Nucleus accumbens (tissue), 56 donors: ENCODE measurements at places on chromosomes 2 and 18.

- DNase-seq = no peak
These were observed 322.9 kb upstream of the KCNJ3 start for GRCh38 chr2:154375579-154375931.

GRCh38 chr2:227783404-227784138 lies 30.1 kb upstream of the CCL20 start:
- DNase-seq = no peak

DNA sequence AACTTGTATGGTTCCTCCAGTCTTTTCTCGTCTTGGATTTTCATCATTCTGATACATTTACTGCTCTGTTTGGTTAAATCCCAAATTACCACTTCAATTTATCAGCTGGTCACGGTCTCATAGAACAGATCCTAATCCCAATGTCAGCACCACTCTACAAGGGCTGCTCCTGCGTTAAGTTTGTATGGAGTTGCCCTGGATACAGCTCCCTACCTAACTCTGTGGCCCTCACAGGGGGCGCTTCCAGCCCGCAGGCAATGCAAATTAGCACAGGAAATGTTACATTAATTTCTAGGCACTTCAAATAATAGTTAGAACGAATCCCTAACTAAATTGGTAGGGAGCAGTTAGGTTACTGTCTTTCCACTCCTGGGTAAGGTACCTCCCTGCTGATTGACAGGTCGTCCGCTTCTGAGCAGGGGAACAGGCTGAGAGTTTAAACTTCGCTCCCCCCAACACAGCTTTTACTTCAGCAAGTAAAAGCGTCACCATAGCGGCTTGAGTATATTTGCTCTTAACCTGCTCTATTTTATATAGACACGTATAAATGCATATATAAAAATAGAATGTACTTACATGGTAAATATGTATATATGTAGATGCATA lies 238.5 kb upstream of the FANCL start:
- no peak for DNase-seq

DNA sequence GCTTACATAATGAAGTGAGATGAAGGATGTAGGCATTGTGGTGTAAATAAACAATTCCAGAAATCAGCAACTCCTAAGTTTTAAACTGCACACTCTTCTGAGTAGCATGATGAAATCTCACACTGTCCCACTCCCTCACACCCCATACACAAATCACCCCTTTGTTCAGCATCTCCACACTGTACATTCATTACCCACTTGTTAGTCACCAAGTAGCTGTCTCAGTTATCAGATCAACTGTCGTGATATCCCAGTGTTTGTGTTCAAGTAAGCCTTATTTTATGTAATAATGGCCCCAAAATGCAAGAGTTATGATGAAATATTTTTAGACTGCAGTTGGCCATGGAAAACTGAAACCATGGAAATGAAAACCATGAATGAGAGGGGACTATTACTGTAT lies 135.7 kb downstream of the GRB14 start:
- no peak for DNase-seq

- DNase-seq = no peak
These were observed 12.1 kb downstream of the ACTR3 start for GRCh38 chr2:113901943-113902342.

DNA sequence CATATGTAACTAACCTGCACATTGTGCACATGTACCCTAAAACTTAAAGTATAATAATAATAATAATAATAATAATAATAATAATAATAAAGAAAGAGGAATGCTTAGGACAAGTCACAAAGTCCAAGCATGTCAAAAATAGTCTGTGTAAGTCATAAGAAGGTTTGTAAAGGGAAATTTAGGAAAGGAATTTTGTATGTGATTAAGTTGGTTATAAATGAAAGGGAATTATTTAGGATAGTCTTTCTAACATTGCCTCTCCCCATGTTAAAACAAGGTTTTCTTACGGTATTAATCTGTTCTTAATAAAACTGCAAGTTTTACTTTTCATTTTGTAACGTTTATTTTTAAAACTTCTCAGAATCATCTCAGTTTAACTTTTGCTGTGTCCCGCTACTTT lies 62.8 kb downstream of the SESTD1 start:
- DNase-seq = no peak

- no peak for DNase-seq
These were observed 84.3 kb downstream of the PXDN start for GRCh38 chr2:1659951-1660565.

- no peak for DNase-seq
These were observed 116.7 kb upstream of the MGAT5 start for GRCh38 chr2:134137182-134137611.

DNA sequence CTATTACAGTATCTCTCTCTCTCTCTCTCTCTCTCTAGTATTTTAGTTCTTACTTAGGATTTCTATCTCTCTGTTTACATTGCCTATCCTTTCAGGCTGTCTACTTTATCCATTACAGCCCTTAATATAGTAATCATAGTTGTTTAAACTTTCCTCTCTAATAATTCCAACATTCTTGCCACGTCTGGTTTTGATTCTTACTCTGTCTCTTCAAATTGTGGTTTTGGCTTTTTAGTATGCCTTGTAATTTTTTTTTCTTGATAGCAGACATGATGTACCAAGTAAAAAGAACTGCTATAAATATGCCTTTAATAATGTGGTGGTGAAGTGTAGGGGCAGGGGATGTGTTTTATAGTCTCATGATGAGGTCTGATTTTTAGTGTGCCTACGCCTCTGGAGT lies 1809.5 kb upstream of the CELF4 start:
- no peak for DNase-seq

DNA sequence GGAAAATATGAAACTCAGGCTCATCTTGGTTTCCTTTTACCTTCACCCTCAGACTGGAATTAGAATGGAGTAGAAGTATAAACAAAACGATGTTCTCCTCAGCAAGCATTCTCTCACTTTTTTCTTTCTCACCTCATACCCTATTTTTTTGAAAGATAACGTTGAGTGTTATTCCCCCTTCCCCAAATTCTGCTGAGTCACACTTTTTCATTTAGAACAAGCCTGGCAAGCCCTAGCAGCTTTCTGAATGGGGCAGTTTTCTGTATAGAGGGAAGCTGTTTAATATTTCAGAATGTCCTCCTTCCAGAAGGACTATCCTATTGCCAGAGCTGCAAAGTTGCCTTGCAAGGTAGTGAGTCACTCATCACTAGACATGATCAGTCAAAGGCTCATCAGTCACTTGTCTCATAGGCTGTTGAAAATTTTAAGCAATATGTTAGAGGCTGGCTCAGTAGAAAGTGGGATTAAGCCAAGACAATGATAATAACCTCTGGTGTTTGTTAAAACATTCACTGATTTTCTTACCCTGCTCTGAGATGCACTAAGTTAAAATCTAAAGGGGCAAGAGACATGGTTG lies 416.1 kb downstream of the RNF144A start:
- DNase-seq = no peak

- DNase-seq = no peak
These were observed 465.0 kb downstream of the SUCLG1 start for GRCh38 chr2:83993873-83994632.

DNA sequence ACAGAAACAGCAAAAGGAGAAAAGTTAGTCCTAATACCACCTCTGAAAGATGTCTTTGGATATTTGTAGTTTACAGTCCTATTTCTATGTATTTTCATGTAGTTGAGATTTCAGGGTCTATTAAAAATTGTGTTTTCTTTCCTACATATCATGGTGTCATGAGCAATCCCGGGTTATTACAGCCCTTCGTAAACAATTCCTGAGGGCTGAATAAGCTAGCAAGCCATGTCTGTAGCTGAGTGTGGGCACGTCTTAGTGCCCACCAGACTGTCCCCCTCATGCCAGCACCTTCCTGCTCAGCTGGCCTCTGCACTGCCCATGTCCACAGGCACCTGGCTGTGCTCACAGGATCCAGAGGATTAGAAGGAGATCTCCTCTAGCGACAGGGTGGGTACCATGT lies 60.6 kb downstream of the CTIF start:
- DNase-seq = no peak

- DNase-seq = no peak
These were observed 170.6 kb downstream of the SLC8A1 start for GRCh38 chr2:40281021-40281940.

- no peak for DNase-seq
These were observed 12.6 kb downstream of the GNLY start for GRCh38 chr2:85706599-85707296.

- DNase-seq = no peak
These were observed 291.8 kb downstream of the NEDD4L start for GRCh38 chr18:58335821-58336220.

GRCh38 chr18:69387186-69387585 lies 13.5 kb upstream of the DOK6 start:
- DNase-seq = no peak
